Fibroblast of lung (primary cell): ENCODE measurements at places on chromosomes 6 and 20. TPM values are rescaled to one million over a fixed set of nuclear protein-coding genes. Genes with fewer than 3 reads are reported as not detected.

Gene SIGLEC1
- not detected in 2 replicates for total RNA-seq

Gene MRPS18B
- total RNA-seq = 76.8 and 85.5 TPM in 2 replicates

Gene GABRR2
- total RNA-seq = 0.17 and 0.26 TPM in 2 replicates

Gene COL9A1
- not detected in 2 replicates for total RNA-seq

Gene MYCT1
- under 0.01 TPM in 1 of 2 replicates, not detected in the other for total RNA-seq

Gene TMEM74B
- total RNA-seq = not detected in 2 replicates

Gene NNAT
- 0.26 and 0.83 TPM in 2 replicates for total RNA-seq

Gene PTCRA
- not detected in 2 replicates for total RNA-seq

Gene NUP153
- 19.0 and 22.0 TPM in 2 replicates for total RNA-seq

Gene SOX18
- not detected in 2 replicates for total RNA-seq

Gene BPI
- not detected in 2 replicates for total RNA-seq

Gene ANGPT4
- under 0.01 TPM in 2 replicates for total RNA-seq

Gene PNLDC1
- total RNA-seq = not detected in 2 replicates

Gene ANKRD60
- total RNA-seq = not detected in 2 replicates

Gene PLTP
- total RNA-seq = 110 and 132 TPM in 2 replicates

Gene ADGRF5
- total RNA-seq = under 0.01 and 0.26 TPM in 2 replicates

Gene CHRNA4
- not detected in 2 replicates for total RNA-seq
